ENCODE measurements at places on chromosomes 3 and 15. TPM values are rescaled to one million over a fixed set of nuclear protein-coding genes. Genes with fewer than 3 reads are reported as not detected.
A peak's percentile ranks its signal among the peaks of the same experiment; 100 is the strongest.

FOXL2 gene
- not detected for total RNA-seq

TEX55 gene
- not detected for total RNA-seq

DLEC1 gene
- total RNA-seq: 0.83 TPM

TMCO5A gene
- total RNA-seq: not detected

- no peak overlapping the region for H3K4me3 ChIP-seq
- no peaks in the 10 kb centered on the region for H3K36me3 ChIP-seq
- no peak for DNase-seq
- H3K27me3 ChIP-seq: no peaks in the 10 kb centered on the region
- H3K27ac ChIP-seq: no peak overlapping the region
Observed at GRCh38 chr15:77853910-77854309, 221.2 kb upstream of the LINGO1 start.

DNA sequence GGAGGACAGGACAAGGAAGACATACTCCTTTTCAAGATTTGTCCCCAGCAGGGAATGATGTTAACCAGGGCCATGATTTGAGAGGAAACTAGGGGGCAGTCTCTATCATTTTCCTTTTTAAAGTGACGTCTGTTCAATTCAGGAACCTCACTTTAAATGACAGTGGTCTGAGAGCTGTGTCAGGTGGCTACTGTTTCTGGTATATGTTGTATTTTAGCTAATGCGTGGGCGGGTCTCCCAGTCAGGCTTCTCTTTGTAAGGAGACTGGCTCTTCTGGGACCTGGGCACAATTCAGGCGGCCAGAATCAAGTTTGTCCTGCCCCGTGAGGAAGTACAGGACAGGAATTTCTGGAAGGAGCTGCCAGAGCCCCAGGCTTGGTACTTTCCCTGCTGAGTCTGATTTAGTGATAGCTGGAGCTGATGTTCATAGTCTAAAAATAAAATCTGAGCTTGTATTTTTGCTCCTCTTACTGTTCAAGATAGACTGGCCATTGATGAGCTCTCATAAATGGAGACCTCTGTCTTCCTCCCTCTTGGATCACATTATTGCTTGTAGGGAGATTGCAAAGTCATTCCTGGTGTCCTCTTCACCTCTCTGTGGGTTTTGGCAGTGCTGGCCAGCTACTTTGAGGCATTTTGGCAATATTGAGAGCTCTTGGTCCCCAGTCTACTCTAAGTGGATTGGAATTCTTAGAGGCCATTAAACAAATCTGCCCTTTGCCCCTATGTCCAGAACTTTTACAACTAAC, 25.6 kb downstream of the SQOR start:
- no peaks in the 10 kb centered on the region for H3K4me1 ChIP-seq
- H3K27me3 ChIP-seq: no peaks in the 10 kb centered on the region
- DNase-seq: no peak
- H3K36me3 ChIP-seq: peaks cover 48% of the 10 kb centered on the region

DNA sequence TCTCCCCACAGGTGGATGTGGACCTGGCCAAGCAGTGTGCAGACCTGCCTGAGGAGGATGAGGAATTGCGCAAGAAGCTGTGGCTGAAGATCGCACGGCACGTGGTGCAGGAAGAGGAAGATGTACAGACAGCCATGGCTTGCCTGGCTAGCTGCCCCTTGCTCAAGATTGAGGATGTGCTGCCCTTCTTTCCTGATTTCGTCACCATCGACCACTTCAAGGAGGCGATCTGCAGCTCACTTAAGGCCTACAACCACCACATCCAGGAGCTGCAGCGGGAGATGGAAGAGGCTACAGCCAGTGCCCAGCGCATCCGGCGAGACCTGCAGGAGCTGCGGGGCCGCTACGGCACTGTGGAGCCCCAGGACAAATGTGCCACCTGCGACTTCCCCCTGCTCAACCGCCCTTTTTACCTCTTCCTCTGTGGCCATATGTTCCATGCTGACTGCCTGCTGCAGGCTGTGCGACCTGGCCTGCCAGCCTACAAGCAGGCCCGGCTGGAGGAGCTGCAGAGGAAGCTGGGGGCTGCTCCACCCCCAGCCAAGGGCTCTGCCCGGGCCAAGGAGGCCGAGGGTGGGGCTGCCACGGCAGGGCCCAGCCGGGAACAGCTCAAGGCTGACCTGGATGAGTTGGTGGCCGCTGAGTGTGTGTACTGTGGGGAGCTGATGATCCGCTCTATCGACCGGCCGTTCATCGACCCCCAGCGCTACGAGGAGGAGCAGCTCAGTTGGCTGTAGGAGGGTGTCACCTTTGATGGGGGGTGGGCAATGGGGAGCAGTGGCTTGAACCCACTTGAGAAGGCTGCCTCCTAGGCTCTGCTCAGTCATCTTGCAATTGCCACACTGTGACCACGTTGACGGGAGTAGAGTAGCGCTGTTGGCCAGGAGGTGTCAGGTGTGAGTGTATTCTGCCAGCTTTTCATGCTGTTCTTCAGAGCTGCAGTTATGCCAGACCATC, 8.6 kb downstream of the VPS18 start:
- peak; percentile 57 for DNase-seq
- H3K4me3 ChIP-seq: no peak overlapping the region
- no peaks in the 10 kb centered on the region for H3K27me3 ChIP-seq
- H3K4me1 ChIP-seq: peaks cover 56% of the 10 kb centered on the region

DNA sequence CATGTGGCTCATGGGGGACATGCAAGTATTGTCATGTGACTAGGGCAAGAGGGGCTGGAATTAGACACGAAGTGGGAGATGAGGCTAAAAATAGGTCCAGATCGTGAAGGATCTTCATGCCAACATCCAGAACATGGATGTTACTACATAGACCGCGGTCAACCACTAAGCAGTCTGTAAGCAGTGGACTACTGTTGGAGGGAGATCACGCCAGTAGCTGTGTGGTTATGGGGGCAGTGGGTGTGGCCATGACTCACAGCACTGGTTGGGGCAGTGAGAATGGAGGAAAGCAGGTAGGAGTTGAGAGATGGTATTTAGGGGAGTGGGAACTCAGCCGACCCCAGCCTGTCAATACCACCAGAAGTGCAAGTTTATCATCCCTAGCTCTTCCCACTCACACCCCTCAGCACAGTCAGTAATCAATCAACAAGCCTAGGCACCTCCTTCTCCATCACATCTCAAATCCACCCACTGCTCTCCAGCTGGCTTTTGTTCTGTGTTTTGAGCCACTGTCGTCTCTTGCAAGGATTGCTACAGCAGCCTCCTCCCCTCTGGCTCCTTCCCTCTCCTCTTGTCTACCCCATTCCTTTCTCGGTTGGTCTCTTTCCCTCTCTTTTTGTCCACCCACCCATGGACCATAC, 107.2 kb upstream of the ABHD17C start:
- no peak overlapping the region for H3K27ac ChIP-seq
- H3K4me1 ChIP-seq: no peaks in the 10 kb centered on the region
- no peak for DNase-seq
- H3K27me3 ChIP-seq: no peaks in the 10 kb centered on the region
- H3K36me3 ChIP-seq: no peaks in the 10 kb centered on the region
- no peak overlapping the region for H3K4me3 ChIP-seq

DNA sequence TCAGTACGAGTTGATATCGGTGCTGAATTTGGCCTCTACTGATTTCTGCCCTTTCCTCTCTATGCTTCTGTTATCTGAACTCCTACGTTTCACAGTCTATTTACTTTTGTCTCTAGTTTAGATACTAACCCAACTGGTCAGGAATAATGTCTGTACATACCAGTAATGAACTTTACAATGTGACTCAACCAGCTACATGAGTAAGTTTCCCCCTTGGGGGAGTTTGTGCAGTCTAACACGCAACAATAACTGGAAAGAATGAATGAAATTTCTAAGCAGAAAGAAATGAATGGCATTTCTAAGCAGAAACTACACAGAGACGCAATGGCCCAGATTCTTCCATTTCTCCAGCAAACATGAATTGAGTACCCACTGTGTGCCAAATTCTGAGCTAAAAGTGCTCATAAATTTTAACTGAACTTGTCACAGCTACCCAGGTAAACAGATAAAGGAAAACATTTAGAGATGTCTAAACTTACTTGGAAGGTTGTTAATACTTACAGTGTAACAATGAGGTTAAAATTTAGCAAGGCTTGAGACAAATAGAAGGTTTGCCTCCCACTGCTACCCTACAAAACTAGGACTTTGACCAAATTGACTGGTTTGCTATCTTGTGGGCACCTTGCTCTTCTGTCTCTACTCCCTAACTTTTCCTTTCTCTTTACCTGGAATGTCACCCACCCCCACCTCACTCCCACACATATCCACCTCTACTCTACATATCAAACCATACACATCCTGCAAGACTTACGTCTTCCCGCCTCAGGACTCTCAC, 11.6 kb downstream of the UPK1B start:
- no peaks in the 10 kb centered on the region for H3K4me1 ChIP-seq
- no peaks in the 10 kb centered on the region for H3K27me3 ChIP-seq
- no peak for DNase-seq
- H3K36me3 ChIP-seq: no peaks in the 10 kb centered on the region
- H3K4me3 ChIP-seq: no peak overlapping the region
- no peak overlapping the region for H3K27ac ChIP-seq

GRCh38 chr3:153370680-153371079, 208.7 kb downstream of the RAP2B start:
- H3K4me1 ChIP-seq: peaks cover 9% of the 10 kb centered on the region
- no peaks in the 10 kb centered on the region for H3K27me3 ChIP-seq
- H3K27ac ChIP-seq: no peak overlapping the region
- H3K36me3 ChIP-seq: no peaks in the 10 kb centered on the region
- DNase-seq: no peak

DNA sequence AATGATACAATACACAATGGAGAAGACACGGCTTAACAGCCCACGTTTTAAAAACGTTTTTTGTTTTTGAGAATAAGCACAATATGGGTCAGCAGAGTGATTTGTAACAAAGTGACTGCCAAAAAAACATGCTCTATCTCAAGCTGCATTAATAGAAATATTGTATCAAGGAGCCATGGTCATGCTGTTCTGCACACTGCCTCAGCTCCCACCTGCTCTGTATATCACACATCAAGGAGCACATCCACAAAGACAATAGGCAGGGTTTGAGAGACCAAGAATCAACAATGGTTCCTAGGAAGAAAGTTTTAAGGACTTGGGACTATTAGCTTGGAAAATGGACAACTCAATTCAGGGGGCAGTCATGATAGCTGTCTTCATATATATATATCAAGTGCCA, 6.3 kb upstream of the BBX start:
- H3K27me3 ChIP-seq: no peaks in the 10 kb centered on the region
- no peak for DNase-seq
- no peaks in the 10 kb centered on the region for H3K36me3 ChIP-seq
- no peak overlapping the region for H3K4me3 ChIP-seq
- peaks cover 3% of the 10 kb centered on the region for H3K4me1 ChIP-seq
- H3K27ac ChIP-seq: no peak overlapping the region

GRCh38 chr3:69411346-69411745, 25.5 kb upstream of the FRMD4B start:
- H3K4me3 ChIP-seq: no peak overlapping the region
- H3K4me1 ChIP-seq: no peaks in the 10 kb centered on the region
- no peak for DNase-seq
- no peak overlapping the region for H3K27ac ChIP-seq
- H3K27me3 ChIP-seq: peaks cover 7% of the 10 kb centered on the region

- DNase-seq: peak; percentile 10
- H3K36me3 ChIP-seq: no peaks in the 10 kb centered on the region
- no peaks in the 10 kb centered on the region for H3K4me1 ChIP-seq
- no peak overlapping the region for H3K4me3 ChIP-seq
- no peaks in the 10 kb centered on the region for H3K27me3 ChIP-seq
Observed at GRCh38 chr3:160780245-160780644, 24.2 kb downstream of the PPM1L start.

- no peaks in the 10 kb centered on the region for H3K36me3 ChIP-seq
- H3K27ac ChIP-seq: no peak overlapping the region
- peaks cover 7% of the 10 kb centered on the region for H3K27me3 ChIP-seq
- no peak overlapping the region for H3K4me3 ChIP-seq
- H3K4me1 ChIP-seq: no peaks in the 10 kb centered on the region
Observed at GRCh38 chr3:36648241-36649034, 115.9 kb downstream of the DCLK3 start.

- H3K4me1 ChIP-seq: no peaks in the 10 kb centered on the region
- no peak overlapping the region for H3K27ac ChIP-seq
- no peak for DNase-seq
- H3K27me3 ChIP-seq: no peaks in the 10 kb centered on the region
Observed at GRCh38 chr15:91468871-91469580, 369.0 kb downstream of the SV2B start.

- no peak for DNase-seq
- H3K4me1 ChIP-seq: no peaks in the 10 kb centered on the region
- H3K27me3 ChIP-seq: no peaks in the 10 kb centered on the region
- no peak overlapping the region for H3K27ac ChIP-seq
- no peak overlapping the region for H3K4me3 ChIP-seq
Observed at GRCh38 chr15:100437261-100437660, 91.5 kb downstream of the CERS3 start.

DNA sequence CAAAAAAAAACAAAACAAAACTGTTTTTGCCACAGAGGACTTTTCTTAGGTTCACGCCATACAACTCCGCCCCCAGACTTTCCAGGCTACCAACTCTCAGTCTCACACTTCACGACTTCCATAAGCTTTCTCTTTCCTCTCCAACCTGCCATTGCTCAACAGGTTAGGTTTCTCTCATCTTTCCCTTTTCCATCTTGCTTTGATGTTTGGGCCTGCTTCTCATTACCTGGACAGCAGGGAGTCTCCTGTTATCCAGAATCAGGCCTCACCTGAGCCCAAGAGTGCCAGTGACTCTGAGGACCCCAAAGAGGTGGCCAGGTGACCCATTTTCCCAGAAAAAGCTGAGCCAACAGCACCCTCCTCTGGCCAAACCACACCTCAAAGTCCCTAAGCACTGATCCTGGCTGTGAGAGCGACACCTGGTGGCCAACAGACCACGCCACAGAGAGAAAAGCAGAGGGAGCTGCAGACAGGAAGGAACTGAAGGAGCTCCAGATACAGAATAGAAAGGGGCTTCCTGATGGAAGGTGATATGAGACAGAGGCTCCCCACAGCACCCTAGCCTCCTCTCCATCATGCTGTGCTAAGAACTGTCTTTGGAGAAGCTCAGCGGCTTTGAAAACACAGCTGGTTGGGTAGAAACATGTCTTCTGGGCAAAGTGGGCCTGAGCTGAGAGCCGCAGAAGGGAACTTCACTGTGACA, 4.0 kb downstream of the CCDC51 start:
- peak; percentile 90 for DNase-seq
- no peak overlapping the region for H3K4me3 ChIP-seq
- H3K27ac ChIP-seq: peak overlapping the region; percentile 47
- H3K36me3 ChIP-seq: no peaks in the 10 kb centered on the region
- H3K4me1 ChIP-seq: peaks cover 10% of the 10 kb centered on the region

- no peak overlapping the region for H3K4me3 ChIP-seq
- no peaks in the 10 kb centered on the region for H3K27me3 ChIP-seq
- H3K4me1 ChIP-seq: no peaks in the 10 kb centered on the region
- no peak for DNase-seq
- H3K36me3 ChIP-seq: no peaks in the 10 kb centered on the region
- H3K27ac ChIP-seq: no peak overlapping the region
Observed at GRCh38 chr3:36403661-36404060, 23.4 kb downstream of the STAC start.

Data from B cell (primary cell).